ENCODE measurements at places on chromosomes 3 and 15.

DNA sequence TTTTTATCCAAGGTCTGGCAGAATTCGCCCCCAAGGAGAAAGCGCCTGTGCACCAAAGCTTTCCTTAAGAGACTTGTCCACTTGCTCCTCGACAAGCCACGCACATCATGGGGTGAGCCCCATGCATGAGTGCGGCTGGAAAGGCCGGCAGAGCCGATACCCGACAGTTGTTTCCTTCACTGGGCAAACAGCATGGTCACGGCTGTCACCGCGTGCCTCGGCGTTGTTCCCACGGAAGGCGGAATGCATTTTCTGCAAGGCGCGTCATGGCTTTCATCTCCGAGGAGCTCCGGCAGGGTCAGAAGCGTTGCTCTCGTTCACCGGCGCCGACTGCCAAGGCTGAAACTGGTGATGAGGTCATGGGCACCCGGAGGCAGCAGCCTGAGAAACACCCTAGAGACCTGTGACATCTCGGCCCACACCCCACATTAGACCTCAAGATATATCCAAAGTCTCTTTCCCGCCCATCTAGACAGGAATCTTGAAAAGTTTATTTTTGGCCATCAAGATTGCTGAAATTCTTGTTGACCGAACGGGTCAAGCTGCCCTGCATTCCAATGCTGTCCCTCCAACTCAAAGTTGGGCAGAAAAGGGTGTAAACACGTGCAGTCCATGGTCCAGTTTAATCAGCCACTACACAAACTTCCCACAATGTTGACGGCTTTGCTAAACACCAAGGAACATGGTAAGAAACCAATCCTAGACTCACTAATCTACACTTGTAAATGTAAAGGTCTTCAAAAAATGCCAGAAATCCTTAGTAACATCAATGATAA is 604 bp upstream of the TJP1 start:
- DNase-seq = peak; percentile 68

- no peak for DNase-seq
Measured at GRCh38 chr3:33271324-33271723, 5.9 kb upstream of the FBXL2 start.

DNA sequence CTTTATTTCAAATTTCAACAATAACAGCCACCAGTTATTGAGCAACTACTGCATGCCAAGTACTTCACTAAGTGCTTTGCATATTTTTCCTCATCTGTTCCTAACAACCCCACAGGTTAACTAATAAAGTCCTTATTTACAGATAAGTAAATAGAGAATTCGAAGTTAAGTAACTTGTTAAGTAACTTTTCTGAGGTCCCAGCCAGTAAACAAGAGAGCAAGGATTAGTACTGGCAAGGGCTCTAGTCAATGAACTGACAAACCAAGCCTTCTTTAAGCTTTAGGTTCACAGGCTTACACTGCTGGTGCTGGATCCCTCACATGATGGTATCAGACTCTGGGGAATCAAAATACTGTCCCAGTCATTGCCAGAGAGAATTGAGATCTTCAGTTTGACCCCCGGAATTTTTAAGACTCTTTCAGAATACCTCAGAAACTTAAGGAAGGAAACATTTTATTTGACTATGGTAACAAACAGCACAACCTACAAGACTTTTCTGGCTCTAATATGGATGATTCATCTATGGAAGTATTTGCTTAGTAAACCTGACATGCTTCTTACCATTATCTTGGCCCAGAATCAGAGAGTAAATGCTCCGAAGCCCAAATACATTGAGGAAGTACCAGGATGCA is 16.5 kb downstream of the EMC3 start:
- DNase-seq = no peak

- DNase-seq = no peak
Measured at GRCh38 chr3:38690185-38690584, 40.7 kb upstream of the SCN5A start.

GRCh38 chr3:135802171-135802570 is 163.4 kb upstream of the PPP2R3A start:
- DNase-seq = no peak

DNA sequence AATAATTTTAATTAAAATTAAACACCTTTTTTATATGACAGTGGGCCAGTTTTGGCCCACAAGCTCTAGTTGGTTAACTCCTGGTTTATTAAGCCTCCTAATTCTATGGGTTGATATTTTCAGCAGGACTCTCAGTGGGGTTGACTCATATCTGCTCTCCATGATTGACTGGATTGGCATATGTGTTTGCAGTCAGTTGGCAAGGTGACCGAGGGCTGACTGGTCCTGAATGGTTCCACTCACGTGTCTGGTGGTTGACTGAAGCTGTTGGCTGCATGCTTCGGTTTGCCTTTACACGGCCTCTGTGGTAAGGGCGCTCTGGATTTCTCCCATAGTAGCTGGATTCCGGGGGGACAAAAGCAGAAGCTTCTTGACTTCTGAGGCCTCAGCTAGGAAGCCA is 65.3 kb upstream of the ZNF280D start:
- no peak for DNase-seq

- DNase-seq = no peak
Measured at GRCh38 chr15:85313339-85313738, 67.1 kb upstream of the AKAP13 start.

DNA sequence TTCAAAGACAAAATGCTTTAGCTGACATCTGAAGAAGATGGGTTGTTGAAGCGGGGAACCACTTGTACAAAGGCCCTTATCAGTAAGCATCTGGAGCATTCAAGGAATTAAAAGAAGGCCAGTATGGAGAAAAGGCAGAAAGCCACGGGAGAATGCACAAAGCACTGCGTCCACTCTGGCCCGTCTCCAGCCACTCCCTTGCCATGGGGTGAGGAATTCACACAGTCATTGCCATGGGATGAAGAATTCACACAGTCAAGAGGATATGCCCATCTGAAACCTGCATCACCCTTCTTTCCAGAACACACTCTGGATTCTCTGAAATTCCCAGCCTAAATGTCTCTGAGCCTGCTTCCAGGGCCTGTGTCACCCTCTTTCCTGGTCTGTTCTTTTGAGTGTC is 26.7 kb upstream of the STAG1 start:
- peak; percentile 87 for DNase-seq

DNA sequence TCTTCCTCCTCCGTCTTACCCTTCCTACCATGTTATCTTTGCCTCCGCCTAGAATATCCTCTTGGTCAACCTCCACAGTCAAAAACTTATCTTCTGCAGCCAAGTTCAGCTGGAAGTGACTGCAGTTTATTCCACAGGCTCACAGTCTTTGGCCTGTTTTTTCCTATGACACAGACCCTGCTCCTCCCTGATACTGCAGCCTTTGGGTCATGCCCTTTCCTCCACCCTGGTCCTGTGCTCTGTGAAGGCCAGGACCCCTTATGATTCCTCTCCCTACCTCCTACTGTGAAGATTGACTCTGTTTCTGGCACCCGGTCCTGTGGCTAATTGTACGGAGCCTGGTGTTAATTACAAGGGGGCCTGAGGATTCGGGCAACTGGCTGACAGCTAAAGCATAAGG is 49.3 kb upstream of the SCN5A start:
- DNase-seq = no peak

DNA sequence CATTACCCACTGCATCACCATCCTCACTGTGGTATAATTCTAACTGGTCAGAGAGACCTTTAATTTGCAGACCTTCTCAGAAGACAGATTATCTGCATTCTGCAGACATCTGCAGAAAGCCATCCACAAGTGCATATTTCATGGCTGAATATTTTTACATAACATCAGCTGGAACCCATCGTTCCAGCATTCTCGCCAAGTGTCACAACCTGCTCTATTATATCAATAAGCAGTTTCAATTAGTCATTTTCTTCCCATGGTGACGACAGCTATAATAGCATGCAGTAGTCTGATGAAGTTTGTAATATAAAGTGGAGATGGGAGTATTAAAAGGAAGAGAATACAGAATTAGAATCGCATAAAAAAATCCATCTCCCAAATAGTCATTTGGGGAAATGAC is 334.7 kb downstream of the FHIT start:
- no peak for DNase-seq

DNA sequence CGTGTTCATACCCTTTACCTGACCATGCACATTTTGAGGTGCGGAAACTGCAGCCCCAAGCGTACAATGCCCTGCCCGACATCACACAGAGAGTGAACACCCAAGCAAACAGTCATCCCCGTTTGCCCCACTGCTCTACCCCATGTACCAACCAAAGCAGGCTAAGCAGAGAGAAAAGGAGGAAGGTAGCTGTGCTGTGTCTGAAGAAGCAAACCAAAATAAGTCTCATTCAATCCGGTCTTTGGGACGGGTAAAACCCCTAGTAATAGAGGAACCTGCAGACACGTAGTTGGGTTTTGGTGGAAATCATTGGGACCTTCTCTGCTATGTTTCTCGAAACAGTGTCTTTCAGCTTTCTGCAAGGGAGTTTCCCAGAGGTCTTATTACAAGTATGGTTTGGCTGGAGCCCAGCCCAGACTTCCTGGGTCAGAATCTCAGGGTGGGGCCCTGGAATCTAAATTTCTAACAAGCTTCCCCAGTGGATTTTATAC is 164.6 kb upstream of the HES1 start:
- peak; percentile 2 for DNase-seq

GRCh38 chr3:112437146-112438022 is 61.9 kb downstream of the BTLA start:
- DNase-seq = no peak

GRCh38 chr15:82393671-82394070 is 35.9 kb upstream of the GOLGA6L9 start:
- no peak for DNase-seq

DNA sequence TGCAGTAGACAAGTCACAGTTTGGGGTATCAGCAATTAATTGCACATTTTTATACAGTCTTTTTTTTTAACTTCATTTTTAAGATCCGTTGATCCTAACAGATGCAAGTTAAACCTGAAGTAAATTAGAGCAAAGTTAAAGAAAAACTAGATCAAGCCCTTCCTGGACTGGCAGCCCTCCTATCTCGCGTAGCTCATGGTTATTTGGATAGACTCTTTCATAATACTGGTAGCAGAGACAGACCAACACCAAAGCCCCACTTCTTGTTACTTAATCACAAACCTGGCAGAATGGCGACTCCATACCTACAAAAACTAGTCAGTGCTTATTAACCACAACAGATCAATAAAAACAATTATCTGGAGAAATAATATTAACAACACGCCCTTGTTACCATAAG is 26.8 kb downstream of the SOX2 start:
- DNase-seq = no peak

- no peak for DNase-seq
Measured at GRCh38 chr15:42576040-42576594, 711 bp downstream of the STARD9 start.

DNA sequence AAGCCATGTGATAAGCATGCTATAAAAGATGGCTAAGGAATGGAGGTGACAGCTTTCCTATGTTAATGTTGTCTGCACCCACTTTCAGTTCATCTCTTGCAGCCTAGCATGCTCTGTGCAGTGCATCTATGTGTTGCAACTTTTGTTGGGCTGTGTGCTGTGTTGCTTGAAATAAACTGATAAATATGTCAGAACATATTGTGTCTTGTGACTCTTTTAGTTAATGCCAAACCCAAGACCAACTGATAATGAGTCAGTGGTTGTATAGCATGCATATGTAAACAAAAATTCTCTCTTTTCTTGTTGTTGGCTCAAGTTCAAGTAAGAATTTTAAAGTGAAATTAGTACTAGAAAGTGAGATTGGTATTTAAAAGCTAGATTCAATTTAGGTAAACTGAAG is 37.0 kb upstream of the SCN10A start:
- no peak for DNase-seq

- DNase-seq = no peak
Measured at GRCh38 chr15:38961931-38962330, 397.3 kb upstream of the RASGRP1 start.

DNA sequence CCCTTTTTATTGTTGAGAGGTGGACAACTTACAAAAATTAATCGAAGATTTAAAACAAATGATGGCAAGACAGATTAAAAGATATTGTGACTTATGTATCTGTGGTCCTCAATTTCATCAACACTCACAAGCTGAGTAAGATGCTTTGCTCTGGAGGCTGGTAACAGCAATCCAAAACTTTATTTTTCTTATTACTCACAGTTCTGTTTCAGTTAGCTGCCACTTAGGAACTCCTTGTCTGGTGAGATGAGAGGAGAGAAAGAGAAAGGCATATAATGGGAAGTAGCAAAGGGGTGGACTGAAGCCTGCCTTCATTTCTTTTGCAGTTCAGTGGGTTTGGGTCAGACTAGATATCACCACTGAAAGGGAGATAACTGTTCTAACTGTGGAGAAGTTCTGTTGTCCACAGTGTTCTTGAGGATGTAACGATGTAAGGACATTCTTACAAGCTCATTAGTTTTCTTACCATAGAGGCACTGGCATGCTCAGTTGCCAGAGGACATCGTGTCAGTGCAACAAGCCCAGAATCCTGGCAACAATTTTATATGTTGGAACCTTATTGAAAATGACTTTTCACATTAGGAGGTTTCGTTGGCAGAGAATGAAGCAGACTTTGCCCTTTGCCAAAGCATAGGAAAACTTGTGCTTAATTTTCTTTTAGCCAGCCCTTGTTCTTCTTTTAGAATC is 93.6 kb downstream of the PLCL2 start:
- no peak for DNase-seq

GRCh38 chr3:36911990-36912804 is 32.7 kb downstream of the TRANK1 start:
- DNase-seq = peak; percentile 32

DNA sequence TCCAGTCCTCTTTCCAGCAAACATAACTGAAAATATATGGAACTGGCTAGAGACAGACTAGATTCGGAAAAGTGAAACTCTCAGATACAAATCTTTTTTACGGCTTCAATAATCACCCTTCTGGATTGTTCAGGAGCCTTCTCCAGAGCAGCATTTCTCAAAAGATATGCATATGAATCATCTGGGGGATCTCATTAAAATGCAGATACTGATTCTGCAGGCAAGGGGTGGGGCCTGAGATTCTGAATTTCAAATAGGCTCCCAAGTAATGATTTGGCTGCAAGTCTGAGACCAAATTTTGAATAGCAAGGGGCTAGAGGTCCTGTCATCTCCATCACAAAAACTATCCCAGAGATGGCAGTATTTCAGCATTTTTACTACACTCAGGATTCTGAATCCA is 165.4 kb downstream of the CTNNB1 start:
- no peak for DNase-seq

- DNase-seq = no peak
Measured at GRCh38 chr15:29276366-29276765, 6.7 kb upstream of the NSMCE3 start.

Data from kidney glomerular epithelial cell (primary cell).